Central memory CD4-positive, alpha-beta T cell (primary cell): ENCODE measurements at places on chromosomes 5 and 9.

DNA sequence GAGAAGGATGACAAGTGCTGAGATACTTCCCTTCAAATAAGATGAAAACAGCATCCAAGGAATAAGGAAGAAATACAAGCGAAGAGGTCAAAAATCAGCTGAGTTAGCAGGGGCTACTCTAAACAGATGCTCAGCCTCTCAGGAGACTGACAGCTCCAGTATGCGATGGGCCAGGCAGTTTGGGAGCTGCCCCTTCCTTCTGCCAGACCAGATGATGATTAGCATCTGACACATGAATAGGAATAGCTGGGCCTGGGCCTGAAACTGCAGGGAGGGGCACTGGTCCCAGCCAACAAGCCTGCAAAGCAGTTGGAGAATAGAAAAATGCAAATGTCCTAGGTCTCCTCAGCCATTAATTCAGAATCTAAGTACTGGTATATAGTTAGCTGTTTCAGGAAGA lies 13.1 kb upstream of the MAP3K1 start:
- DNase-seq, result no peak

GRCh38 chr5:91941588-91941987 lies 558.5 kb upstream of the ARRDC3 start:
- DNase-seq, result no peak

- no peak for DNase-seq
Observed at GRCh38 chr5:3098821-3099220, 347.3 kb upstream of the IRX2 start.

- DNase-seq, result no peak
Observed at GRCh38 chr5:73437101-73437776, 11.3 kb downstream of the FOXD1 start.

GRCh38 chr5:162078805-162079204 lies 11.2 kb downstream of the GABRG2 start:
- no peak for DNase-seq

- no peak for DNase-seq
Observed at GRCh38 chr5:83077662-83078261, 415 bp downstream of the XRCC4 start.
